Body of pancreas (tissue), 4 donors: ENCODE measurements at places on chromosomes 5 and 9.

- no peak for DNase-seq
Measured at GRCh38 chr9:105128908-105129600, 115.4 kb upstream of the SLC44A1 start.

DNA sequence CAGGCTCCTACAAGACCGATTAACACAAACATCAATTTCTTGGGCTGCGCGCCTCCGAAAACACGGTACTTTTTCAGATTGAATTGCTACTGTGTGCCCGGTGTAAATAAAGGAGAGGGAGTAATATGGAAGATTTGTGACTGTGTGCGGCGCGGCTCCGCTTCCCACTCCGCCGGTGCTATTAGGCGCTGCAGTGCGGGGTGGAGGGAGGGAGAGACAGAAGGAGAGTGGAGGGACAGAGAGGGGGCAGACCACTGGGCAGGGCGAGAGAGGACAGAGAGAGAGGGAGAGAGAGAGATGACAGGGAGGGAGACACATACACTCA is 24.7 kb upstream of the RNU6ATAC start:
- no peak for DNase-seq

- DNase-seq = peak; percentile 18
Measured at GRCh38 chr5:147396070-147396823, 113.6 kb downstream of the DPYSL3 start.

DNA sequence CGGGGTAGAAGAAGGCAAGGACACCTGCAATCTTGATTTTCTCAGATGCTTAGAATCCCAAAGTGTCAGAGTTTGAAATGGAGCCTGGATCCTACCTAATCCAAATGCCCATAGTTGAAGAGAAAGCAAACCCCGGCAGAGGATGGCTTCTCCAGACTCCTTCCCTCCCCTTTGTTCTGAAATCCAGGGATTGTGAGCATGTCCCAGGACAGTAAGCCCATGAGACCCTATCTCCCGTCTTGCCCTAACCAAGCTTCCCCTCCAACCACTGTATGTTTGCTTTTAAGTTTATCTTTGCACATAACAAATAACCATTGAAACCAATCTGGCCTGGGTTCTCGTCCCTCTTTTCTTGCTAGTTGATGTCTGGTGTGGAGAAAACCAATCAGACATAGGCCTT is 78.3 kb upstream of the NIPAL4 start:
- no peak for DNase-seq

GRCh38 chr9:33227741-33228140 is 12.2 kb upstream of the SPINK4 start:
- DNase-seq = no peak

- peak; percentile 23 for DNase-seq
Measured at GRCh38 chr9:104091708-104092107, 2.4 kb upstream of the SMC2 start.

GRCh38 chr9:8842402-8843193 is 1043.0 kb upstream of the DMAC1 start:
- DNase-seq = no peak

DNA sequence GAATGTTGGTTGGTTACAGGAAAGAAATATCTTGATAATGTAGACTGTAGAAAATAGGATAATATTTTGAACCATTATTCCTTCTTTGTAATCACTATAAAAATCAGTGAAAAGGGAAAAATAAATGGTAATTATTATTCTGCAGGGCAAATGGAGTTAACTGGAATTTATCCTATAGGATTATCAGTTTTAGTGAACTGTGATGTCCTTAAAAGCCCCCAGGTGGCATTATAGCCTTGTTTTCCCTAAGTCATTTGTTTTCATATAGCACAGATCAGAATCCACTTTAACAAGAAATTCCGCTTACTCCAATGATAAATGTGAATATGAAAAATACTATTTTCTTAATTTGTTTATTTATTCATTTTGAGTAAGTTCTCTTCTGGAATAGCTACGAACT is 26.2 kb upstream of the WDR41 start:
- no peak for DNase-seq

GRCh38 chr5:80504833-80505232 is 16.9 kb downstream of the FAM151B start:
- DNase-seq = no peak

GRCh38 chr9:106334081-106334480 is 528.9 kb upstream of the ZNF462 start:
- no peak for DNase-seq

GRCh38 chr5:51495672-51496071 is 112.4 kb downstream of the ISL1 start:
- no peak for DNase-seq

GRCh38 chr5:180960209-180960608 is 28.4 kb upstream of the BTNL3 start:
- no peak for DNase-seq

DNA sequence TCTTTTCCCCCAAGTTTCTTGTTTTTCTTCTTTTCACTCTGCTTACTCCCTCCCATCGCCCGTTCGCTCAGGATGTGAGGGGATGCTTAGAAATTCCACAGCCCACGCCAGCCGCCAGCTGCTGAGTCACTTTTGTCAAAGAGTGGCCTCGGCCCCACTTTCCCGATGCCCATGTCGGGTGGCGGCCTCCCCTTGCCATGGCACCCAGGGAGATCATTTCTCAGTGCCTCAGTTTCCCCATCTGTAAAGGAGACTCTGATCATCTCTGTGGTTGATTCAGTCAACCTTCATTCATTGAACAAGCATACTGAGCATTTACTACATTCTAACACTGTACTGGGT is 353 bp upstream of the PDGFRB start:
- DNase-seq = no peak

DNA sequence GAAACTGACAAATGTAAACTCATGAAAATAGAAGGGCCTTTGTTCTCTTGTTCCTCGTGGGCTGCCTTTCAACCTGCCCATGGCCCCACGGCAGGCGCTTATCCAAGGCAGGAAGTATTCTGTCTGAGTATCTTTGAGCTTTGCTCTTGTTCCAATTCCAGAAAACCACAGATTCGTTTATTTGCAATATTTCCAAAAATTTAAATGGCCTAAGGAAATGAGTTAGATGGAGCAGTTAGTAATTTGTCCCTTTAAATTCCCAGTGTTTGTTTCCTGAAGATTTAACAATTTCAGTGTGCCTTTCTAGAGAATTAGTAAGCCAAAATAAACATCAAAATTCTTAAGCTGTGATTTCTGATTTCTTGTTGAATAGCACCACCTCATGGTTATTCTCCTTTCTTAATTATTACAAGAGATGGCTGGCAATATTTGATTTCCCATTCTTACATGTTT is 299.4 kb upstream of the RASA1 start:
- peak; percentile 20 for DNase-seq

DNA sequence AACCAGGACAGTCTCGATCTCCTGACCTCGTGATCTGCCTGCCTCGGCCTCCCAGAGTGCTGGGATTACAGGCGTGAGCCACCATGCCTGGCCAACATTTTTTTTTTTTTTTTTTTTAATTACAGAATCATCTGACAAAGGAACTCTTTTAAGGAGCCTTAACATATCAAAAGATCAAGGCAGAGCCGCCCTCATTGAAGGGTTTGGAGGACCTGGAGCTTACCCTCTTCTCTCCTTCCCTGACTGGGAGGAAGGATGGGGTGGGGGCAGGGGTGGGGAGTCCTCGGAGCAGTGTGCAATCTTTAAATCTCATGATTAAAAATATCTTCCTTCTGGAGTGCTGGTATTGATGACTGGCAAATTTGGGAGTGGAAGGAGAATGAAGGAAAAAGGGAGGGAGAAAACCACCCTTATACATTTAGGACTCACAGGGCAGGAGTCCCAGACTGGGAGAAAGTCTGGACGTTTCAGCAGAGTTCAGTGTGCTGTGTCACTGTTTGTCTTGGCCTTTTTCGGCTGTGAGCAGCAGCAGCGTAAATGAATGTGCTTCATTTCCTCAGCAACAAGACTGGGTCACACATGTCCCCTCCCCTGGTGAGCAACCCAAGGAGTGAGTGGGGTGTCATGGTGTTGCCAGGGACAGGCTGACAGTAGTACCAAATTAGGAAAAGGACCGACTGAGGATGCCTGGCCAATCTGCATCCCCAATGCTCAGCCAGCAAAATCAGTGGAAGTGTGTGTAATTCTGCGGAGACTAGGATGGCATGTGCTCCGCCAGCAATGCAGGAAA is 115.3 kb upstream of the BNC2 start:
- no peak for DNase-seq

DNA sequence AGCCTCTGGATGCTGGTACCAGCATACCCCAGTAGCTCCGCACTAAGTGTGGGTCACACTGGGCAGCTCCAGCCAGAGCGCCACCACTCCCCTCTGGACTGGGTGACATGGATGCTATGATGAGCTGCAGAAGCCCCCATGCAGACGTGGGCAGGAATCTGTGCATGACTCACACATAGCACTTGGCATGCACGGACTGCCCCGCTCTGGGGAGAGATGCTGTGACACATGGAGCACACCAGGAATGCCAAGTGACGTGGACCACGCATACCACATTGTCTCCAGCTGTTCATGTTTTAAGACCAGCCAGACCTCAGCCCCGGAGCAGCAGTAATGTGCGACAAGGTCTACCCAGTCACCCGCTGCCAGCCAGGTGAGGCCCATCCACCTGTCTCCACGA is 64.1 kb downstream of the SEMA4D start:
- no peak for DNase-seq

- no peak for DNase-seq
Measured at GRCh38 chr5:55250064-55250463, 16.7 kb upstream of the CCNO start.

DNA sequence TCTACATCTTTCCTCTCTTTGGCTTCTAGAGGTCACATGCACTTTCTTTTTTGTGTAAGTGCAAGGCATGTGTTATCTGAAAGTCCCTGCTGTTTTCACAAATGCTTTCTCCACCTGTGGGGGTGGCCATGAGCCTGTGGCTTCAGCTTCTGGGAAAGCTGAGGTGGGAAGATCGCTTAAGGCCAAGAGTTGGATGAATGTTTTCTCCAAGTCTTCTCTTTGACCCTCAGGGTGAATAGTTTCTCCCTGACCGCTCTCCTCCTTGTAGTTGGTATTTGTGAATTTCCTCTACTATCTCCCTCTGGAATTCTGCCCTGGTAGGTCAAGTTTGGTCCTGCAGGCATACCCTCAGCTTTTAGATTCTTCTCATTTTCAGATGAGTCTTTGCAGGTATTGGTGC is 74.2 kb downstream of the UGCG start:
- no peak for DNase-seq
